ENCODE measurements at places on chromosomes 6 and 20.

DNA sequence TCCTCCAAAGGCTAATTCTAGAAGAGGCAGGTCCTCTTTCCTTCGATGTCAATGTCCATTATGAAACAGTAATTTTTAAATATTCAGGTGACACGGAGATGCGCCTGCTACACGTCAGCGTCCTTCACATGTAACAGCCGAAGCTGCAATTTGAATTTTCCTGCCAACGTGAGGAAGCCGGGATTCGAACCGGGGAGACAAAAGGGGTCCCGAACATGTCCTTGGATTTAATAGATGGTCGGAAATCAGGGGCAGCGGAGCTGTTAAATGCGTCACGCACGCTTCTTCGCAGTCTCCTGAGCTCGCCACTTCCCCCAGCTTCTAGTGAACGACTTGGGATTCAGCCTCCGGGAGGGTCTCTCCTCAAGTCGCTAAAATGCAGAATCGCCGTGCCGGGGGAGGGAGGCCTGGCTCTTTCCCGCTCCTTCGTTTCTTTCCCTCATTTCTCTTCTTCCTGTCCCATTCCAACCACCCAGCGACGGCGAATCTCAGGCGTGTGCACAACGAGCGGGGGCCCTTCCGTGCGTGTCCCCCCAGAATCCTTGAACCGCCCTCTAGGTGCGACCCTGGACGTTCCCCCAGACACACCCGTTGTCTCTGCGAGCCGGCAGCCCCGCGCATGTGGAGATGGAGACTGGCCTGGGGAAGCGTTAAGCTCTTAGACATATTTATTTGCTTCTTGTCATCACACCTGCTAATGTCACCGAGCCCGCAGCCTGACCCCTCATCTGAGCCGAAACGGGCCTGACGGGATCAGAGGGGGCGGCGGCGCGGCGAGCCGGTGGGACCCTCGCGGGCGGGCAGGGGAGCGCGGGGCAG is 1.3 kb upstream of the FOXC1 start:
- no peak for DNase-seq

- DNase-seq = no peak
Observed at GRCh38 chr6:53922539-53922981, 127.8 kb downstream of the LRRC1 start.

DNA sequence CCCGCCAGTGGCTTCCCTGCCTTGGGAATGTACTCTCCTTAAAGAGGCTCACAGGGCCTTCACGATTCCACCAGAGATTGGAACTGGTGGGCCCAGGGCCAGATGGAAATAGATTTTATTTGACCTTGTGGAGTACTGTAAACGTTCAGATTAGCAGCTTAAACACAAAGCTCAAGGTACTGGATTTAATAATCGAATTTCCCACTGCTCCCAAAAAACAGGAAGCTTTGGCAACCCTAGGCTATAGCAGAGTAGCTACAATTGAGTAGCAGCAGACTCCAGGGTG is 7.3 kb downstream of the SDCBP2 start:
- no peak for DNase-seq

DNA sequence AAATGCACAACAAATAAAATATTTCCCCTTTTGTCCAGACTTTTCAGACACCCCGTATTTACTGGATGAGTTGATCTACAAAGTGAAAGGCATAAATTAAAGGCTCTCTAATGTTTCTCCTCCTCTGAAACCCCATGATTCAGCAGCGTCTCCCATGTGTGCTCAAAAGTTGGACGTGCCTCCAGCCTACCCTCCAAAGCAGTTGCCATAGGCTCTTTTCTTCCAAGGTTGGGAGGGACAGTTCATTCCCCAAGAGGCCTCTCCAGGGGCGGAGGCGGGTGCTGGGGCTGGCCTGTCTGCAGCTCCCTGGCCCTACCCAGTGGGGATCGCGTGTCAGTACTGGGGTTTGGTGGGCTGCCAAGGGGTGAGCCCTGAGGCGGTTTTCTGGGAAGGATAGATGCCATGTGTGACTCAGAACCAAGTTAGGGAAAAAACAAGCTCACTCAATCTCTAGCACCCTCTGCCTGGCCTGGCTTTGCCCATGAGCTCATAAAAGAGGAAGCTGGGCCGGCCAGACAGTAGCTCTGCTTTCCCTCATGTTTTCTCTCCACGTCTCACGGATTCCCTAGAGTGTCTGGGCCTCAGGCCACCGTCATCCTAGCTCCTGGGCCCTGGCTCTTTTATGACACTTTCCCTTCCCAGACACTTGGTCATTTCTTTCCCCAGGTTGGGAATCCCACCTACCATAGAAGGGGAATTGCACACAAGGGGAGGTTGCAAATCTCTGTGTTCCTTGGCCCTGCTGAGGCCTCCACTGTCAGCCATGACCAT is 8.0 kb upstream of the IER3 start:
- no peak for DNase-seq

- DNase-seq = no peak
Observed at GRCh38 chr6:138289739-138290138, 71.4 kb upstream of the PBOV1 start.

DNA sequence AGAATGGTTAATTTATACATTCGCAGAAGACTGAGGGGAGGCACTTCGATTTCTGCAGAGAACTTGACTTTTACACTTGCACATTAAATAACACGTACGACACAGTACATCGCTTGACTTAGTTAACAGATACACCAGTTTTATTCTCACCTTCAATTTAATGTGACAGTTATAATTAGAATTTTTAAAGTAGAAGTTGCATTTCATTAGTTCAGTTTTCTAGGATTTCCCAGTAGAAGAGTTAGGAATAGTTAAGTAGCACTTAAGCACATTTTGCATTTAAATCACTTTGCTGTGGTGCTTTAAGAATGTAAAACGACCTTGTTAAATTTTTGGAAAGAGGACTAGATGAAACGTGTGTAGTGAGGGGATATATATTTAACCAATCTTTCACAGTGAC is 1.6 kb upstream of the BEND3 start:
- DNase-seq = no peak

DNA sequence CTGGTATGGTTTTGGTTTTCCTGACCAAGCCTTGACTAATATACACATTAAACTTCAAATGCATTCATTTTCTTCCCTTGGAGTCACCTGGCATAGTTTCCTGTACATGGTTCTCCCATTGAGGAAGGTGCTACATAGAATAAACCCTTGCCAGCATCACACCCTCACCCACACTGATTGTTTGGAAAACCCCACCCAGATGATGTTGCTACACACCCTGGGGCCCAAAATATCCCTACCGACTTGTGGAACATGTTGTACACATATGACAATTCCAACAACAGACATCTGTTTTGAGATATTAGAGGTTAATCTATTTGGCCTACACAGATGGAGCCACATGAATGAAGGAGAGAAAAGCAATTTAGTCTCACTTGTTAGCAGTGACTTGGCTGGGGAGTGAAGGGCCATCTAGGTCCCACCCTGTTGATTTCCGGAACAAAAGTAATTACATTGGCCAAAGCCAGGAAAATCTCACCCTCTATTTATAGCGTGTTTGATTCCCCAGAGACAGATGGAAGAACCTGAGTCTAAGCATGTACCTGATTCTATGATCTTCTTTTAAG is 606.0 kb upstream of the BTBD3 start:
- DNase-seq = no peak

GRCh38 chr6:77038807-77039206 is 424.5 kb downstream of the HTR1B start:
- DNase-seq = no peak

DNA sequence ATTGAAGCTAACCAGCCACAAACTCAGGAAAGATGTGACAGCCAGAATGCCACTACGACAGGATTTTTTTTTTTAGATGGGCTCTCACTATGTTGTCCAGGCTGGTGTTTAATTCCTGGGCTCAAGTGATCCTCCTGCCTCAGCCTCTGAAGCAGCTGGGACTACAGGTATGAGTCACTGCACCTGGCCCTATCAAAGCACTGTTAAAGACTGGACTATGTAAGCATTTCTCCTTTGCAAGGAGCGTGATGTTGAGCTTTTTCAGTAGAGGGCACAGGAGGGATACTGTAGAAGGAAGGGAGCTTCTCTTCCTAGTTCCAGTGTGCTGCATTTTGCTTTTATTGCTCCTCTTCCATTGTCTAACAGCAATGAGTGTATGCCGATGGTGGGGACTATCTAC is 35.8 kb downstream of the ZBTB9 start:
- no peak for DNase-seq

DNA sequence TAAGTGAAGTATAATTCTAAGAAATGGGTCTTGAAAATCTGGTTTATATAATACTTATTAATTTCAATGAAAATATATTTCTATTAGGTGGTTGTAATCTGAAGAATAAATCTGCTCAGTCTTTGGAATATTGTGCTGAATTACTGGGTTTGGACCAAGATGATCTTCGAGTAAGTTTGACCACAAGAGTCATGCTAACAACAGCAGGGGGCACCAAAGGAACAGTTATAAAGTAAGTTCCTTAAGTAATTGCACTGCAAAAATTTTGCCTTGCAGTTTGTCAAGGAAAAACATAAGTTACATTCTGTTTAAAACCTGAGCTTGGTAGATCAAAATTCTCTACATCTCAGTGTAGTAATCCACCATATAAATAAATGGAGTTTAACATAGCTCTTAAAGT is 106.0 kb downstream of the MYO6 start:
- no peak for DNase-seq

- DNase-seq = no peak
Observed at GRCh38 chr6:34067814-34068213, 78.1 kb downstream of the GRM4 start.

DNA sequence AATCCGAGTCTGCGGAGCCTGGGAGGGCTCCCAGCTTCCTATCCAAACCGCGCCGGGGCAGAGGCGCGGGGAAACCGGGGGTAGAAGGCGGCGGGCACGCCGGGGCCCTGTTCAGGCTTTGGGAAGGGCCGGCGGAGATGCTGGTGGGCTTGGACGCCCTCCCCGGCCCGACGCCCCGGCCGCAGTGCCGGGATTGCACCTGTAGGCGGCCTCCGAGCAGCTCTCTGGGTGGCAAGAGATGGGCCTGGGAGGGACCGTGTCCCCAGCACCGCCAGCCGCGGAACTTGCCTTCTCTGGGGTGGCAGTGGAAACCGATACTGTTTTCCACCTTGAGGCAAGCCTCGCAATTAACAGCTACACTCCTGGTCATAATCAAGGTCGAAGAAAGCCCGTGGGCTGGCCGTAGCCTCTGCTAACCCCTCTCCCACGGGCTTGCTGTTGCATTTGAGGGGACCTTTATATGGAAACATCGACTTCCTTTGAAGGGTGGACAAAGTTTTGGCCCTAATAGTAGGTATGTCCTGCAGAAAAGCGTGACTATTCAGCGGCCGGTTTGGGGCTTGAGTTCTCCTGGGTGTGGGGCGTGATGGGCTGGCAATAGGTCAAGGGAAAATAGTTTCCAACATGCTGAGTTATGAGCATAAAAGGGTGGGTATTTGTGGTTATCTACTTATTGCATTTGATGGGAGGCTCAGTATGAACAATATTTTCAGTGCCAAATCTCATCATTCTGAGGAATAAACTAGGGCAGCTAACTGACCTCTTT is 1.1 kb upstream of the JAG1 start:
- DNase-seq = no peak

DNA sequence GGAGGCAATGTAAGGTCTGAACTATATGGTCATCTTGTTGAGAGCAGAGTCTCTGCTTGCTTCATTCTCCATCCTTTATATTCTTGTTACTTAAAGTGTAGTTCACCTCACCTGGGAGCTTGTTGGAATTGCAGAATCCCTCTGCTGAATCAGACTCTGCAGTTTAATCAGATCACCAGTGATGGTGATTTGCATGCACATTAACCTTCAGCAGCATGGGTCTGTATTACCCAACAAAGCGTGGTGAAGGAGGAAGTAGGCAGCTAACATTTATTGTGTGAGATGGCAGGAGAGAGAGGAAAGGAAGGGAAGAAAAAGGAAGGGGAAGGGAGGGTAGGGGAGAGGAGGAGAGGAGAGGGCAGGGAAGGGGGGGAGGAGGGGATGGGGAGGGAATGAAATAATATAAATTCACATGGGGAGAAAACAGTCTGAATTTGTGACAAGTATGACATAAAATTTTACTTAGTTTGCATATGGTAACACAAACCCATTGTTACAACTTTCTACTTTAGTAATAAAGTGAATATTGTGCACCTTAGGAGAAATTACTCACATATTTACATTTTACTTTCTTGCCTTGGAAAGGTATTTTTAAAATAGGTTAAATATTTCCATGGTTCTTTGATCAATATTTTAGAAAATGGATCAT is 740.7 kb downstream of the DHX35 start:
- no peak for DNase-seq

- no peak for DNase-seq
Observed at GRCh38 chr20:33079259-33079658, at the start of gene BPIFB4. Gene BPIFB4 (plus strand): TSS chr20:33079643. CDS start chr20:33081527, 1,884 bp downstream.

Data from effector CD8-positive, alpha-beta T cell (primary cell).